ENCODE measurements at places on chromosomes 7 and 10. TPM values are rescaled to one million over a fixed set of nuclear protein-coding genes. Genes with fewer than 3 reads are reported as not detected.

The CUBN gene
- total RNA-seq = 0.68 TPM

The CYP3A7 gene
- not detected for total RNA-seq

The GHRHR gene
- not detected for total RNA-seq

The CYP51A1 gene
- 36.2 TPM for total RNA-seq

The FRA10AC1 gene
- 6.0 TPM for total RNA-seq

DNA sequence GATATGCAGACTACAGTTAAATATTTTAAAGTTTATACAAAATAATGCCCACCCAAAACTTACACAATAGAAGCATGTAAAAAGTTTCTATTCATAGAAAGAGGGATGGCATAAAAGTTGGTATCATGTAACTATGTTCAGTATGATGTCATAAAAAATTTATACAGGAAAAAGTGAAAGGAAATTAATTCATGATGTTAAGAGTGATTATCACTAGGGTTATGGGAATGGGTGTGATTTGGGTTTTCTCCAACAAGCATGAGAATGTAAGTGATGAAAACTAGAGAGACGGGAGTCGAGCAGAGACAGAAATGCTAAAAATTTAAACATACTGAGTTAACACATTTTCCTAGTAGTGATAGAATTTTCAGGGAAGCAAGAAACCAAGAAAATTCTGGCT lies 52.7 kb downstream of the GDI2 start:
- no peaks in the 10 kb centered on the region for H3K27me3 ChIP-seq
- H3K4me1 ChIP-seq = no peaks in the 10 kb centered on the region
- H3K4me3 ChIP-seq = no peak overlapping the region
- peaks cover 67% of the 10 kb centered on the region for H3K36me3 ChIP-seq
- no peak overlapping the region for H3K27ac ChIP-seq

DNA sequence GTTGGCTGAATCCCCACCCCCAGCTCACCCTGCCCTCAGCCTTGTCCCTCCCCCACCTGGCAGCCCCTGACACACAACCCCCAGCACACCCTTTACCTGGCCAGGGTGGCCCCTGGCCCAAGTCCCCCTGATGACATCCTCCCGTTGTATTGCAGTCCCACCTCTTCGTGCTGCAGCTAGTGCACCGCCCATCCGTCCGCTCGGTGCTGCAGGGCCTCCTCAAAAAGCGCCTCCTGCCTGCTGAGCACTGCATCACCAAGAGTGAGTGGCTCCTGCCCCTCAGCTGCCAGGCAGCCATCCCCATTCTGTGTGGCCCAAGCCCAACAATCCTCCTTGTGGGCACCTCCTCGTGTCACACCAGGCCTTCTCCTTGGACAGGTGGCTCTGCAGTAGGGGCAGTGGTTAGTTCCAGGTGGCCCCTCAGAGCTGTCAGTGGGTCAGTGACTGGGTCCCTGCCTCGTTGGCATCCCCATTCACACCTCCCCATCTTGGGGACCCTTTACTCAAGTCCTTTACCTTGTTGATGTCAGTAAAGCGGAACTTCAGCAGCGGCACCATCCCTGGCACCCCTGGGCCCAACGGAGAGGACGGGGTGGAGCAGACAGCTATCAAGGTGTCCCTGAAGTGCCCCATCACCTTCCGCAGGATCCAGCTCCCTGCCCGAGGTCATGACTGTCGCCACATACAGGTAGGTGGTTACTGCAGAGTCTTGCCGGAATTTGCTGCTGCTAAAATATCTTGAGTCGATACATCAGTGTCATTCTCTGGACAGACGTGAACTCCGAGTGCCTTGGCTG lies 14.3 kb downstream of the ZMIZ2 start:
- H3K27me3 ChIP-seq = no peaks in the 10 kb centered on the region
- H3K4me3 ChIP-seq = no peak overlapping the region
- peaks cover 5% of the 10 kb centered on the region for H3K4me1 ChIP-seq
- H3K27ac ChIP-seq = no peak overlapping the region
- H3K36me3 ChIP-seq = peaks cover 47% of the 10 kb centered on the region

DNA sequence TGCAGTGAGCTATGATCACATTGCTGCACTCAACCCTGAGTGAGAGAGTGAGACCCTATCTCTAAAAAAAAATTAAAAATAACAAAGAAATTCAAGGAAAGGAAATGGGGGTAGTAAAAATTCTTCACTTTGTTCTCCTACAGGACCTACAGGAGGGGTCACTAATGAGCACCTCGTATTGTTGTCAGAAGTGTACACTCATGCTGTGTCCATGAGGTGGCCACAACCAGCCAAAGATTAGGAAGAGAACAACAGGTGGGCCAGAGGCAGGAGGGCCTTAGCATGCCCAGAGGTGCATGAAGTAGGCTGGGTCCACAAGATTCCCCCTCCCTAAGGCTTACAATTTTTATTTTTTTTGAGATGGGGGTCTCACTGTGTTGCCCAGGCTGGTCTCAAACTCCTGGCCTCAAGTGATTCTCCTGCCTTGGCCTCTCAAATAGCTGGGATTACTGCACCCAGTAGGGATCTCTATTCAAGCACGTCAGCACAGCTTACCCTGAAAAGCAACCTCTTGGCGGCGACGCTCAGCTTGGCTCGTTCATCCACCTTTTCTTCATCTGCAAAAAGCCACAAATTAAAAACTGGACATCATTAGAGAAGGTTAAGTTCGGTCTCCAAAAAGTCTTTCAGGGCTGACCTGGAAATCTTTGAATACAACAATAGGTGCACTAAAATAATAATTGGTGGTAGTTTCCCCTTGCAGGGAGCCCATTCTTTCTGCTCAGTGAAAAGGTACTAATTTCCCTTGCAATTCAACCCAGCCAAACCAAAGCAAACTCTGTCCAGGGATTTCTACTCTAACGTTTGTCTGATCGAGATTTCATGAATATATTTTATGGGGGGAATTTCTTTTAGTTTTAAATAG lies 104.4 kb downstream of the SVIL start:
- H3K36me3 ChIP-seq = no peaks in the 10 kb centered on the region
- no peak for DNase-seq
- H3K27ac ChIP-seq = no peak overlapping the region
- H3K4me1 ChIP-seq = no peaks in the 10 kb centered on the region
- no peak overlapping the region for H3K4me3 ChIP-seq
- no peaks in the 10 kb centered on the region for H3K27me3 ChIP-seq

DNA sequence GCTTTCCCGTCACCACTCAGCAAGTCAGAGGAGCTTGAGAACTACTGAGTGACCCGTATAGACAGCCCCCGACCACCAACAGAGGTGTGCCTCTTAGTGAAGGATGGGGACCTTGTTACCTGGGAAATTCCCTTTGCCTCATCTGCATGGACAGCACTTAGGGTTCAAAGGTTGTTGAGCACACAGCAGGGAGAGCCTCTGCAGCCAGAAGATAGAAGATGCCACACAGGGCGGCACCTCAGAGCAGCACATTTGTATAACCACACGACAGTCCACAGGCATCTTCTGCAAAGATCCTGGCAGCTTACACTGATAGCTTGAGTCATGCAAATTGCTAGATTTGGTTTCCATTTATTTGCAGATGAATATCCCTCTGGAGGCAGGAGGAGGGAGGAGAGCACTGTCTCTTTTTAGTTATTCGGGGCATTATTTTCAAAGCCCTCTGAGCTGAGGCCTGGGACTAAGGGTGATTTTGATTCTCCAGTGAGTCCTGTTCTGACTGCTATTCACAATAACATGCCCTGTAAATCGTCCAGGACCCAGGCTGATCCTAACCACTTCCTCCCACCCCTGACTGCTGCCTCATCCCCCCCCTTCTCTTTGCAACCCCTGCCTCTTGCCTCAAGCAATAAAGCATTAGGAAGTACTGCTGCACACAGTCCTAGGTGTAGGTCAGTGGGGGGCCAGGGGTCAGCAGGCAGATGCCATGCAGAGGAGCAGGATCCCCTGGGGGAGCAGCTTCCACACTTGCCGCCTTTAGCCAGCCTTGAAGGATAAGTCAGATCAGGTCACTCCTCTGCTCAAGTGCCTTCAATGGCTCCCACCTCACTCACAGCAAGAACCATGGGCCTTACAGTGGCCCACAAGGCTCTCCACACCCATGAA lies 24.6 kb upstream of the INMT start:
- H3K36me3 ChIP-seq = peaks cover 5% of the 10 kb centered on the region
- peaks cover 70% of the 10 kb centered on the region for H3K4me1 ChIP-seq
- no peaks in the 10 kb centered on the region for H3K27me3 ChIP-seq

- no peaks in the 10 kb centered on the region for H3K4me1 ChIP-seq
- H3K4me3 ChIP-seq = no peak overlapping the region
- no peak overlapping the region for H3K27ac ChIP-seq
- H3K36me3 ChIP-seq = no peaks in the 10 kb centered on the region
- no peak for DNase-seq
- no peaks in the 10 kb centered on the region for H3K27me3 ChIP-seq
Observed at GRCh38 chr7:90841759-90842429, 245.8 kb downstream of the CDK14 start.

- no peaks in the 10 kb centered on the region for H3K36me3 ChIP-seq
- H3K27me3 ChIP-seq = no peaks in the 10 kb centered on the region
- no peak overlapping the region for H3K27ac ChIP-seq
- H3K4me1 ChIP-seq = no peaks in the 10 kb centered on the region
- H3K4me3 ChIP-seq = no peak overlapping the region
- no peak for DNase-seq
Observed at GRCh38 chr10:30911303-30911863, 120.3 kb downstream of the ZNF438 start.

- H3K36me3 ChIP-seq = peaks cover 2% of the 10 kb centered on the region
- peaks cover 2% of the 10 kb centered on the region for H3K4me1 ChIP-seq
- H3K4me3 ChIP-seq = no peak overlapping the region
- no peak overlapping the region for H3K27ac ChIP-seq
Observed at GRCh38 chr10:119613741-119614140, 17.0 kb upstream of the TIAL1 start.

GRCh38 chr7:43729924-43730248 lies 563 bp upstream of the COA1 start:
- peaks cover 35% of the 10 kb centered on the region for H3K4me1 ChIP-seq
- no peak for DNase-seq
- peak overlapping the region; percentile 93 for H3K4me3 ChIP-seq
- H3K27ac ChIP-seq = peak overlapping the region; percentile 84
- peaks cover 14% of the 10 kb centered on the region for H3K36me3 ChIP-seq

GRCh38 chr10:66819691-66820090 lies 106.1 kb upstream of the LRRTM3 start:
- no peak overlapping the region for H3K4me3 ChIP-seq
- no peaks in the 10 kb centered on the region for H3K27me3 ChIP-seq
- H3K36me3 ChIP-seq = no peaks in the 10 kb centered on the region

- H3K4me1 ChIP-seq = peaks cover 3% of the 10 kb centered on the region
- H3K27ac ChIP-seq = no peak overlapping the region
- no peak for DNase-seq
- H3K27me3 ChIP-seq = peaks cover 4% of the 10 kb centered on the region
- no peak overlapping the region for H3K4me3 ChIP-seq
Observed at GRCh38 chr10:48681740-48682139, 2.9 kb upstream of the WDFY4 start.

- no peak overlapping the region for H3K27ac ChIP-seq
- no peaks in the 10 kb centered on the region for H3K27me3 ChIP-seq
- H3K4me1 ChIP-seq = peaks cover 1% of the 10 kb centered on the region
- no peaks in the 10 kb centered on the region for H3K36me3 ChIP-seq
- no peak overlapping the region for H3K4me3 ChIP-seq
Observed at GRCh38 chr7:156819733-156820295, 73.2 kb downstream of the LMBR1 start.

DNA sequence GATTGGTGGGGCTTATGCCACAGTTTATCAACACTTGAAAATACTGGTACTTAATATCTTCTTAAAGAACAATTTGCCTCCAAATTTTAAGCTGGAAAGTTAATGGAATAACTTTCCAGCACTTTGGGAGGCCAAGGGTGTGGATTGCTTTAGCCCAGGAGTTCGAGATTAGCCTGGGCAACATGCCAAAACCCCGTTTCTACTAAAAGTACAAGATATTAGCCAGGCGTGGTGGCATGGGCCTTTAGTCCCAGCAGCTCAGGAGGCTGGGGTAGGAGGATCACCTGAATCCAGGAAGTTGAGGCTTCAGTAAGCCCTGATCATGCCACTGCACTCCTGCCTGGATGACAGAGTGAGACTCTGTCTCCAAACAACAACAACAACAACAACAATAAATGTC lies 56.0 kb downstream of the PRF1 start:
- DNase-seq = no peak
- H3K4me3 ChIP-seq = no peak overlapping the region
- no peaks in the 10 kb centered on the region for H3K36me3 ChIP-seq
- peaks cover 5% of the 10 kb centered on the region for H3K27me3 ChIP-seq
- H3K27ac ChIP-seq = no peak overlapping the region

- no peak for DNase-seq
- H3K36me3 ChIP-seq = no peaks in the 10 kb centered on the region
- no peak overlapping the region for H3K27ac ChIP-seq
- H3K4me1 ChIP-seq = no peaks in the 10 kb centered on the region
- no peak overlapping the region for H3K4me3 ChIP-seq
Observed at GRCh38 chr10:64209561-64209960, 688.4 kb downstream of the REEP3 start.

DNA sequence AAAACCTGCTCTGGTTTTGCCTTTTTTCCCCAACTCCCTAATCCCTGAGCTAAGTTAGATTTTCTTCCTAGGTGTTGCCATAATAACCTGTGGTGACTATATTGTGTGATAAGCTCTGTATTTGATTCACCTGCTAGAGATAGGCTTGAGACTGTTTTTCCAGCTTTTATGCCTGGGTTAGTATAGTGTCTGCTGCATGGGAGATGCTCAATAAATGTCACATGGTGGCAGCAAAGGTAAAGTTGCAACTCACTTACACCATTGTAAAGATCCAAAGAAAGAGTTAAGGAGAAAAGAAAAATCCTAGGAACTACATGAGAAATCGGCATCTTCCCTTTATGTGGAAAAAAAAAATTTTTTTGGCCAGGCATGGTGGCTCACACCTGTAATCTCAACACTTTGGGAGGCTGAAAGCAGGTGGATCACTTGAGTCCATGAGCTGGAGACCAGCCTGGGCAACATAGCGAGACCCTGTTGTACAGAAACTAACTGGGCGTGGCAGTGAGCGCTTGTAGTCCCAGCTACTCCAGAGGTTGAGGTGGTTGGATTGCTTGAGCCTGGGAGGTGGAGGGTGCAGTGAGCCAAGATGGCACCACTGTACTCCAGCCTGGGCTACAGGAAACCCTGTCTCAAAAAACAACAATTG lies 3.7 kb downstream of the CCNJ start:
- H3K27me3 ChIP-seq = no peaks in the 10 kb centered on the region
- peaks cover 53% of the 10 kb centered on the region for H3K36me3 ChIP-seq
- H3K4me3 ChIP-seq = no peak overlapping the region
- no peak overlapping the region for H3K27ac ChIP-seq

DNA sequence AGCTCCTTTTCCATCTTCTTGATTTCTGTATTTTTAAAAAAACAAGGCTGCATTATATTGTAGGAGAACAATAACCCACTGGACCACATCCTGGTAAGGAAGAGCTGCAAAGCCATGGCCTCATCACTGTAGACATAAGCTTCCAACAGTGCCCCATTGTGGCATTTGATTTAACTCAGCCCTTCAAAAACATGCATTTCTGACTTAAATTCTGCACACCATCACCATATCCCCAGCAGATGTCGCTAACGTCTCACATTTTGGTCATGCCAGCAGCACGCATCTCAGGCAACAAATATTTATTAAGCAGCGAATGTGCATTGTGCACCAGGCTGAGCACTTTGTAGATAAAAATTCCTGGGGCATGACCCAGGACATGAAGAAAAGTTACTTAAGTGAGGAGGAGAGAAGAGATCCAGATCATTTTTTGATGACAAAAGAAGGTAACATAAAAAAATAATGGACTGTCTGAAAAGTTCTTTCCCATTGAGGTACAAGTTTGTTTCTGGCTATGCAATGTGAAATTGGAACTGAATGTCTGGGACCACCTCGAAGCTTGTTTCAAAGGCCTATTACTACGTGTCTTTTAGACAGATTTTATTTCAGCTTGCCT lies 164.6 kb upstream of the CDCA7L start:
- H3K27me3 ChIP-seq = peaks cover 2% of the 10 kb centered on the region
- H3K36me3 ChIP-seq = no peaks in the 10 kb centered on the region
- DNase-seq = peak; percentile 80
- H3K27ac ChIP-seq = no peak overlapping the region

Measured in activated CD8-positive, alpha-beta T cell treated with anti-CD3 and anti-CD28 coated beads, Interleukin-2, amount 10 ng/mL, durations not matched to agents 7 days and 5 days (primary cell).